Karpas-422 (cell line): ENCODE measurements at places on chromosomes 4 and X. TPM values are rescaled to one million over a fixed set of nuclear protein-coding genes. Genes with fewer than 3 reads are reported as not detected.

Gene DKK2
- not detected in 2 replicates for total RNA-seq

Gene FRMPD4
- not detected in 2 replicates for total RNA-seq

Gene SMIM31
- total RNA-seq, result not detected in 2 replicates

DNA sequence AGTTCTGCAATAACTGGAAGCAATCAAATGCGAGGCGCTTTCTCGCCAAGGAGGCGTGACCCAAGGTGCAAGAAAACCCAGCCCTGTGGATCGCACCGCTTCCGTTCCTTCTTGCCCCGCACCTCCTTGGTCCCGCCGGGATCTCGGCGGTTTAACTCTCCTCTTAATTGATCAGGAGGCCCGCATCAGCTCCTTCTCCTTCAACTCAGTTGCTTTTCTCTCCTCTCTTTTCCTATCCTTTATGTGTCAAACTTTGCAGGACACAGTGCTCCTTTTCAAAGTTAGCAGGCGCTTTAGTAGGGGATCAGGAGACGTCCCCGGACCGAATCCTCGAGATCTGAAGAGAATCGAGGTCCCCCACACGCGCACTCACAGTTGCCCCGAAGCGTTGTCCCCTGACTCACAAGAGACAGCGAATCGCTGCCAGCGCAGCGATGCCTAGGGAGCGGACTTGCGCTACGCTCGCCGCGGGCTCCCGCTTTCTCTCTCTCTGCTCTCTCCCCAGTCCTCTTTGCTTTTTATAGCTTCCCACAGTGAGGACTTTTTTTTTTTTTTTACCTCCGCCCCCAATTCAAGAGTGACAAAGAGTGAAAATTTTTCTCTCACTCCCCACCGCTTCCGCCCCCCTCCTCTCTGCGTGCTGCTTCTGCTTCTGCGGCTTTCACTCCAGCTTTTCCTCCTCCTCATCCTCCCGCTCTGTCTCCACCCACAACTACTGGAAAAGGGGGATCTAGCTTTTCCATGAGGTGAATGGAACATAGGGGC lies at the start of gene DKK2:
Gene DKK2 (minus strand): TSS at position 495 of the 765 bp plus-strand sequence. CDS start 722 bp downstream, outside the sequence.
- H3K4me1 ChIP-seq, result no peaks in the 10 kb centered on the region
- H3K27me3 ChIP-seq, result no peaks in the 10 kb centered on the region
- H3K36me3 ChIP-seq, result no peaks in the 10 kb centered on the region
- no peak within 1 kb of the TSS for H3K4me3 ChIP-seq

DNA sequence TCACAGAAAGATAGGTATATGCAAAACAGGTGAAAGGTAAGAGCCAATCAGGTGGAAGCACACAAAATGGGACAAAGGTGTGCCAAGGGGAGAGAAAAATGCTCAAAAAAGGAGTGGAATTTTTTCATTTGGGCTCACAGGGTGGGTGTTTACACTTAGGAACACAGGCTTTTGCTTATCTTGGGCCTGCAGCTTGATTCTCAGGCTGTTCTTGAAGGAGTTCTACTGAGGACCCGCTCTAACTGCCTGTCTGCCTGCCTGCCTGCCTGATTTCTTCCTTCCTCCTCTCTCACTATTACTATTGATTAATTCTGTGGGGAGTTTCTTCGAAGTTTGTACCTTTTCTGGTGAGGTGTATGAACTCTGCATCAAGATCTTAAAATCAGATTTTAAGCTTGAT lies 120.3 kb upstream of the CTSO start:
- peak; percentile 36 for DNase-seq
- no peaks in the 10 kb centered on the region for H3K4me1 ChIP-seq
- H3K27ac ChIP-seq, result no peak overlapping the region
- H3K4me3 ChIP-seq, result no peak overlapping the region
- H3K36me3 ChIP-seq, result no peaks in the 10 kb centered on the region

- no peaks in the 10 kb centered on the region for H3K4me1 ChIP-seq
- H3K36me3 ChIP-seq, result no peaks in the 10 kb centered on the region
- no peak overlapping the region for H3K27ac ChIP-seq
Observed at GRCh38 chr4:26062215-26062614, 148.2 kb downstream of the SMIM20 start.

DNA sequence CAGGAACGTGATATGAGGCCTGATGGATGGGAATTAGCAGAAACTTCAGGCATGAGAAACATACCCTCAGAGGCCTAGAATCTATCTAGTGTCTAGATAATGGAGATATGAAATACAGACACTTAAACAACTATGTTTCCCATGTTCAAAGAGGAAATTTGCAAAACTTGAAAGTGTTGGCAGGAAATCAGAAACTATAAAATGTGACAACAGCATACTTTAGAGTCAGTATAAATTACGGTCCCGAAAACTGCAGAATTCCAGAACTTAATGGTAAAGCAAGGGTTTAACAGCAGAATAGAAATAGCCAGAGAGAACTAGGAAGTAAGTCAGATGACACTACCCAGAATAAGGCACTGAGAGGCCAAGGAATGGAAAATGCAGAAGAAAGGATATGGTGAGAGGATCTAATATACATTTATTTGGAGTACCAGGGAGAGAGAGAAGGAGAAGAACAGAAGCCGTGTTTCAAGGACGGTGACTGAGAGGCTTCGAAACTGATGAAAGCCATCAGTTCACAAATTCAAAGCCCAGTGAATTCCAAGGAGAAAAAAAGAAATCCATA lies 7.4 kb downstream of the HTT-AS start:
- no peaks in the 10 kb centered on the region for H3K4me1 ChIP-seq
- no peak overlapping the region for H3K27ac ChIP-seq
- no peaks in the 10 kb centered on the region for H3K36me3 ChIP-seq
- DNase-seq, result no peak
- no peak overlapping the region for H3K4me3 ChIP-seq
- no peaks in the 10 kb centered on the region for H3K27me3 ChIP-seq
